Trophoblast cell (in vitro differentiated cells and primary cell): ENCODE measurements at places on chromosomes 12 and 14.

GRCh38 chr12:27672051-27672450, 24.2 kb upstream of the REP15 start:
- no peak for DNase-seq

GRCh38 chr14:49921401-49921800, 28.5 kb downstream of the ARF6 start:
- no peak for DNase-seq

DNA sequence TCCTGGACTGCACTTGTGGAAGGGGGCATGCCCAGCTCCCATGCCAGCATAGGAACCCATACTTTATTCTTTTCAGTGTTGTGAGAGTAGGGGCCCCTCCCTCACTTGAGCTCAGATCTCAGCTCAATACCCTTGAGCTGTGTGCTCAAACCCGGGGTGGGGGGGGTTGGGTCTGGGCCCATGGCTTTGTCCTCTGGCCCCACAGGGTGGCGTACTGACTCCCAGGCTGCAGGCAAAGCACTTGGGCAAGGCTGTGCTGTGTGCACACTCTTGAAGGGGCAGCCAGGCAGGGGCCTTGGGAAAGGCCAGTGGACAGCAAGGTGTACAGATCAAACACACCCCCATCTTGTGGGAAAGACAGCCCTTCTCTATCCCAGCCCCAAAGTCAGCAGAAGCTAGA, 81.8 kb downstream of the WIF1 start:
- no peak for DNase-seq

- DNase-seq: no peak
Observed at GRCh38 chr14:105383083-105383730, 15.1 kb upstream of the TEX22 start.

DNA sequence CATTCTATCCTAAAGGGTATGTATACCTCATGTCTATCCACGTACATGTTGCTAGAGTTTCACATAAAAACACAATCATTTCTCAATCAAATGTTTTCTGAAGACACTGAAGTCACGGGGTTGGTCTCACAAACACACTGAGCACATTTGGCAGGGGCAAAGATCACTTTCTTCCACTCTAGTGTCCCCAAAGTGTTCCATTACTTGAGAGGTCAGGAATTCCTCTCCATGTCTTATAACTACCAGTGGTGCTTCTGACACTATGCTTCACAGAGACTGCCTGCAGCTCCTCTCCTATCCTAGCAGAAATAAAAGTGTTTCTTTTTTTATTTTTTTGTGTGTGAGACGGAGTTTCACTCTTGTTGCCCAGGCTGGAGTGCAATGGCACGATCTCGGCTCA, 19.1 kb downstream of the ZFYVE1 start:
- no peak for DNase-seq

DNA sequence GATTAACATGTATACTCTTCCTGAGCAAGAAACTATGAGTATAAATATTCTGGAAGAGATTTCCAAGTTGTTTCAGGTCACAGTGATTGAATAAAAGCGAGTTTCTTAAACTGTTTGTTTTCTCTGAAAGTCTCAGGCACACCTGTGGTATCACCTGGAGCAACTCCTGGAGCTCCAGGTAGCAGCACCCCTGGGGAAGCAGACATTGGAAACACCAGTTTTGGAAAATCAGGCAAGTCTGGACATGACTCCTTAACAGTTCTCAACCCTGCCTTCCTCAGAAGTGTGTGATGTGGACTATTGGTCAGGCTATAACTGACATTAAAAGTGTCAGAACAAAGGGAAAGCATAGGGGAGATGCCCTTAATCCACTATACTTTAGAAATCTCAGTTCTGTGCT, 217.6 kb upstream of the CNTN1 start:
- DNase-seq: no peak

- no peak for DNase-seq
Observed at GRCh38 chr12:131721548-131721947, 10.7 kb downstream of the SFSWAP start.

GRCh38 chr12:57800965-57801364, 17.6 kb downstream of the AVIL start:
- no peak for DNase-seq

GRCh38 chr12:55385891-55386290, 14.4 kb upstream of the OR6C65 start:
- no peak for DNase-seq

DNA sequence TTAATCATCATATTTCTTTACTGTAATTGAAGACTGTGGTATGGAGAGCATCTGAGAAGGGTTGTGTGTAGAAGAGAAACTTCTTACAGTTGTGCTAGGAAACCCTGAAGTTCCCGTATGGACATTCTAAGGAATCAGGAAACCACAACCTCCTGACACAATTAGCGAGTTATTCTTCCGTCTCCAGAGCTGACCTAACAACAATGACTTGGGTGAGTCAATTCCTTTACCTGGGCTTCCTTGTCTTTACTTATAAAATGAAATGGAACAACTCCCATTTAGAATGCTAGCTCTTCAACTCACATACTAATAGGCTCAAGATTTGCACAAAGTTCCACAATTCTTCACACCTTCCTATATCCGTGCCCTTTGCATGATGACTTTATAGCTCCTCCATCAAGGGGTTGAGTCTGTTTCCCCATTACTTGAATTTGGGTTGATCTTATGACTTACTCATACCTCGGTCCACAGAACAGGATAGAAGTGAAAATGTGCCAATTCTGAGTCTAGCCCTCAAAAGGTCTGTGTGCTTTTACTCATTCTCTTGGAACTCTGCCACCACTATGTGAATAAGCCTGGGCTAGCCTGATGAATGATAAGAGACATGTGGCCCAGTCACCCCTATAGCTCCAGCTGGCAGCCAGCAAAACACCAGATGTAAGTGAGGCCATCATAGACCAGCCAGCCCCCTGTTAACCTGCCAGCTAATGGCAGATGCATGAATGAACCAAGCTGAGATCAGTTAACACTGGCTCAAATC, 459.4 kb downstream of the ETNK1 start:
- peak; percentile 33 for DNase-seq

DNA sequence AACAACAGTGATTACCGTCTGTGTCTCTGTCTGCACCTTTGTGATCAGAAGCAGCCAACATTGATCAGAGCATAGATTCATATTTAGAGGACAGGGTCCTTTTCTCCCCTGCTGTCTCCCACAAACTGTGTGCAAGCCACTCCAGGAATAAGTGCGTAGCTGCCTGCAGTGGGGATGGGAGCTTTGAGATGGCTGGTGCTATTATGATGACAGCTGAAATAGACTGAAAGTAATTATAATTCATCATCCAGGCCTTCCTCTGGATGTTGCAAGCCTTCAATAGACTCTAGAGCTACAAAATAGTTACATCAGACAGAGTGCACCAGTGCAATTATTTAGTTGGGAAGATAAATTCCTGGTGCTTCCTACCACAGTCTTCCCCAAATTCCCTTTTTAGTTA, 68.1 kb downstream of the BORCS5 start:
- DNase-seq: no peak

DNA sequence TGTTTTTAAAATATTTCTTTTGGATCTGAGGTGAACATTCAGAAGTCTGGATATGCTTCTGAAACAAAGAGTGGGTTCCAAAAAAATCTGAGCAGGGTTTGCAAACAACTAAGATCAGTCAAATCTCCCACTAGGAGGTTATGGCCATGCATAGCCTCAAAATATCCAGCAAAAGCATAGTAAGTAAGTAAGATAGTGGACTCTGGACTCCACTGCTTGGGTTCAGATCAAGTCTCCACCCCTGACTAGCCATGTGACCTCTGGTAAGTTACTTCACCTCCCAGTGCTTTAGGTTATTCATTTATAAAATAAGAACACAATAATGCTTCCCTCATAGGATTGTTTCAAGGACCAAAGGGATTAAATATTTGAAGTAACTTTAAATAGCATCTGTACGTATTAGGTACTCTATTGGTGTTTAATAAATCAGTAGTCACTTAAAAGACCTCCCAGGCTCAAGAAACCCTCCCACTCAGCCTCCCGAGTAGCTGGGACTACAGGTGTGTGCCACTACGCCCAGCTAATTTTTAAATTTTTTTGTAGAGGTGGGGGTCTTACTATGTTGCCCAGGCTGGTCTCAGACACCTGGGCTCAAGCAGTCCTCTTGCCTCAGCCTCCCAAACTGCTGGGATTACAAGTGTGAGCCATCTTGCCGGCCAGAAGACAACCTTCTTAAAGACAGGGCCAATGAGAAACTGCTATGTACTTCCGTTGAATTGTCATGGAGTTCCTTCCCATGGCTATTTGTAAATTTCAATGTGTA, 95.7 kb upstream of the SOX5 start:
- DNase-seq: no peak

- no peak for DNase-seq
Observed at GRCh38 chr14:81193924-81194633, 26.7 kb downstream of the GTF2A1 start.

DNA sequence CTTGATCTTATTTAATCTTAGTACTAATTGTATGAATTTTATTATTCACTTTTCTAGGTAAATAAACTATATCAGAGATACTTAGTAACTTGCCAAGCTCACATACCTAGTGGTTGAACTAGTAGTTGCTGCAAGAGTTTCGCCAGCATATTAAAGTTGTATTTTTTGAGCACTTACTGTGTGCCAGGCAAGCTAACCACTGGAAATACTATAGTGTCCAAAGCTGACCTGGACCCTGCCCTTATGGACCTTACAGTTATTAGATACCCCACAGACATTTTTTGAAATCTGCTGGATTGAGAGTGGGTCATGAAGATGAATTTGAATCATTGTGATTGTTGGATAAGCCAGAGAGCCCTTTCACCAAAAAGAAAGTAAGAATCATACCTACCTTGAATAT, 125.0 kb downstream of the RAD51B start:
- no peak for DNase-seq

GRCh38 chr14:69715725-69716477, 51.0 kb upstream of the SRSF5 start:
- no peak for DNase-seq

DNA sequence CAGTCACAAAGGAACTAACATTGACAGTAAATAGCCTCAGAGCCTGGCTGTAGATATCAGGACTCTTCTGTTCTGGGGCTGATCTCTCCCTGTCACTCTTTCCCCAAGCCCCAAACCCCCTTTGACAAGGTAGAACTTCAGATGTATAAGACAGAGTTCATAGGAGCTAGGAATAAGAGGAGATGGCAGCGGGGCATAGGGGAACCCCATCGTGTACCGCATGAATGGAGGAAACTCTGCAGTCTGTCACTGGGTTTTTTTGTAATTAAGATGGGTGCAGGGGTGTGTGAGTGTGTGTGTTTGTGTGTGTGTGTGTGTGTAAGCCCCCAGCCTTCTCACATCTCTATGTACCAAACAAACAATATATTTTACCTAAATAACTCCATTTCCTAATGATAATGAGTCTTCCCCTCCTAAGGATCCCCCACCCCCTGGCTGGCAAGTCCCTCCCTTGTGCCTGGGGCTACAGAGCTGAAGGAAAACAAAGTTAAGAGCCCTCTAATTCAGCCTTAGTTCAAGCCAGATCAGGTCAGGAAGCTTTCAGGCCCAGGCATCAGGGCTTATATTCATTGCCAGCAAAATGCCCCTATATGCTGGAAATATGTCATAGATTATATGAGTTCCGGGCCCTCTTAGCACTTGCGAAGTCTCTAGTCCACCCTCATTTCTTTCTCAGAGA, 9.1 kb upstream of the HOXC4 start:
- DNase-seq: no peak

DNA sequence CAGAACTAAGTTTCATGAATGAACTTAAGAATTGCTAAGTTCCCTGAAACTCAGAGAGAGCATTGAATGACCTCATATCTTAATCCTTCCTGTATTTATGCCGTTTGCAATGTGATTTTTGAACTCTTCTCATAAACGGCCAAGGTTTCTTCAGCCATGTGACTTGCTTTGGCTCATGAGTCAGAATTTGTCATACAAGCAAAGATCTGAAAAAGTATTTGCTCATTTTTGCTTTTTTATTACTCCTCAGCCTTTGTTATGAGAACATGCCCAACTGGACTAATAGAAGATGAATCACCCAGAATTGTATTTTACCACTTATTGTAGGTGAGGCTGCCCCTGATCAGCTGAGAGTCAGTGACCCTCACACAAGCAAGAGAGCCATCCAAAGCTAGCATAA, 693.8 kb downstream of the BCL11B start:
- no peak for DNase-seq

GRCh38 chr14:95871531-95871930, 5.1 kb upstream of the TUNAR start:
- no peak for DNase-seq

- DNase-seq: peak; percentile 56
Observed at GRCh38 chr12:26666286-26666685, 166.7 kb downstream of the ITPR2 start.

- DNase-seq: no peak
Observed at GRCh38 chr12:11500861-11501230, 105.5 kb upstream of the PRB2 start.

DNA sequence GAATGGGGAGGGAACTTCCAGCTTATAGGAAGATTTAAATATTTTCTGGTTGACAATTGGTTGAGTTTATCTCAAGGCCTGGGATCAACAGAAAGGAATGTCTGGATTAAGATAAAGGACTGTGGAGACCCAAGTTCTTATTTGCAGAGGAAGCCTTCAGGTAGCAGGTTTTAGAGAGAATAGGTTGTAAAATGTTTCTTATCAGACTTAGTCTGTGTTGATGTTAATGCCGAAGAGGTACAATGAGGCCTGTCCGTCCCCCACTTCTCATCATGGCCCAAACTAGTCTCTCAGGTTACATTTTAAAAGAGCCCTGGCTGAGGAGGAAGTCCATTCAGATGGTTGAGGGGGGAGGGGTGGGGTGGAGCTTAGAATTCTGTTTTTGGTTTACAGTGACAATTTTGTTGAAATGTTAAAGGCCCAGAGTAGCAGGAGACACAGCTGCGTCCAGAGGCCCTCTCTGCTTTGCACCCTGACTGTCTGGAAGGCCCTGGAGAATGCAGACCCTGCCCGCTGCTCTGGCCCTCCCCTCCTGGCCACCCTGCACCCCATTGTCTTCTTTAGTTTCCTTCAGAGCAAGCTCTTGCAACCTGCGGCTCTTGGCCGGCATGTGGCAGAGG, 672.5 kb upstream of the TMEM132C start:
- no peak for DNase-seq

- DNase-seq: no peak
Observed at GRCh38 chr12:45775964-45776363, 46.5 kb downstream of the ARID2 start.

DNA sequence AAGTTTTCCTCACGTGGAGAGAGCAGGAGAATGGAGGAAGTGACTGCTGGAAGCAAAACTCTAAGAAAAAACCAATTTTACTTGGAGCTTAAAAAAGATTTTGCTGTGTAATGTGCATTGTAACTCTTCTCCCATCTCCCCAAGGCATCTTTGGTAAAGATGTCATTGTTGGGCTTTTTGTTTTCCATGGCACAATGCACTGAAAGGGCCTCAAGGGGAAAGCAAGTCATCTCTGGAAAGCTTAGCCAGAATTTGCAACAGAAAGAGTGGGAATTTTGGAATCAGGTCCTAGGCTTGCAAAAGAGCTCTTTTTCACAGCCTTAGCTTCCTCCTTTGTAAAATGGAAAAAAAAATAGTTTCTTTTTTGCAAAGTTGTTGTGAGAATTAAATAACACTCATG, 7.9 kb upstream of the PPM1A start:
- no peak for DNase-seq

GRCh38 chr12:57623385-57623784, 9.6 kb downstream of the B4GALNT1 start:
- DNase-seq: no peak
